Smooth muscle cell of the coronary artery (primary cell): ENCODE measurements at places on chromosomes 12 and 14. TPM values are rescaled to one million over a fixed set of nuclear protein-coding genes. Genes with fewer than 3 reads are reported as not detected.

Gene SDR9C7
- total RNA-seq = not detected in 2 replicates

Gene NOVA1
- 0.90 and 2.2 TPM in 2 replicates for total RNA-seq

Gene PRB2
- not detected in 2 replicates for total RNA-seq

Gene RFX4
- total RNA-seq = not detected in 2 replicates

Gene C14orf132
- 4.1 and 15.3 TPM in 2 replicates for total RNA-seq

Gene RIMBP2
- total RNA-seq = not detected in 2 replicates

Gene PRICKLE1
- total RNA-seq = 11.5 and 12.0 TPM in 2 replicates

Gene STXBP6
- 0.68 and 13.2 TPM in 2 replicates for total RNA-seq

Gene GPR65
- total RNA-seq = 0.12 and 0.15 TPM in 2 replicates

Gene RPS6KA5
- total RNA-seq = 0.59 and 2.6 TPM in 2 replicates

Gene KRT3
- not detected in 2 replicates for total RNA-seq

Gene SIVA1
- 88.7 and 91.4 TPM in 2 replicates for total RNA-seq

Gene LRP1-AS
- not detected in 2 replicates for total RNA-seq

Gene PIWIL1
- not detected in 2 replicates for total RNA-seq

Gene ART4
- total RNA-seq = 0.82 and 33.4 TPM in 2 replicates

Gene INSM2
- not detected in 2 replicates for total RNA-seq
